A549 treated with Mapracorat at 1 μM for 4 hours (cell line): ENCODE measurements at places on chromosomes 1 and 21. TPM values are rescaled to one million over a fixed set of nuclear protein-coding genes. Genes with fewer than 3 reads are reported as not detected.

FOXD3 gene
- 0.32 to 1.0 TPM (median 0.73 TPM) in 5 replicates for total RNA-seq

AQP10 gene
- not detected in 5 replicates for total RNA-seq

S100A8 gene
- not detected in 5 replicates for total RNA-seq

NLRP3 gene
- total RNA-seq, result not detected in 5 replicates

FAM110D gene
- 0.05 to 0.08 TPM in 2 of 5 replicates, not detected in the others for total RNA-seq
